Panc1 (cell line): ENCODE measurements at places on chromosomes 4 and X. TPM values are rescaled to one million over a fixed set of nuclear protein-coding genes. Genes with fewer than 3 reads are reported as not detected.

ALAS2 gene
- total RNA-seq: not detected

PABPC1L2A gene
- not detected for total RNA-seq

CSAG2 gene
- not detected for total RNA-seq

TMPRSS11A gene
- not detected for total RNA-seq

CSAG1 gene
- not detected for total RNA-seq

IBSP gene
- total RNA-seq: not detected

PCDH10 gene
- not detected for total RNA-seq

USP26 gene
- not detected for total RNA-seq

KLB gene
- not detected for total RNA-seq

EGFL6 gene
- total RNA-seq: not detected

TCEAL6 gene
- total RNA-seq: not detected

RNF150 gene
- 1.3 TPM for total RNA-seq

SERTM2 gene
- total RNA-seq: not detected

TEC gene
- total RNA-seq: 0.67 TPM

NUDT10 gene
- not detected for total RNA-seq

PPEF2 gene
- not detected for total RNA-seq

RNF4 gene
- total RNA-seq: 55.0 TPM

SSX2 gene
- total RNA-seq: 0.31 TPM

AFM gene
- total RNA-seq: not detected

RHOH gene
- total RNA-seq: 1.2 TPM

IL2 gene
- 0.57 TPM for total RNA-seq

PYURF gene
- 37.6 TPM for total RNA-seq

FRYL gene
- 47.5 TPM for total RNA-seq

DCLK2 gene
- 9.5 TPM for total RNA-seq

PDGFC gene
- 14.5 TPM for total RNA-seq

ZCCHC12 gene
- 0.10 TPM for total RNA-seq

EGF gene
- total RNA-seq: not detected

DCX gene
- 0.13 TPM for total RNA-seq

RAP1GDS1 gene
- 39.7 TPM for total RNA-seq

SYTL5 gene
- total RNA-seq: 0.08 TPM

RHOXF2B gene
- 0.10 TPM for total RNA-seq

CCDC120 gene
- 11.0 TPM for total RNA-seq

GAGE2A gene
- total RNA-seq: not detected

MTMR8 gene
- total RNA-seq: 1.3 TPM

NEXMIF gene
- total RNA-seq: not detected

GSX2 gene
- not detected for total RNA-seq

COMMD8 gene
- total RNA-seq: 22.0 TPM

MAP7D2 gene
- total RNA-seq: 7.6 TPM

POLN gene
- 4.3 TPM for total RNA-seq

FGF5 gene
- total RNA-seq: 1.3 TPM

SRPK3 gene
- total RNA-seq: 1.6 TPM

HSPA4L gene
- total RNA-seq: 21.5 TPM

KDR gene
- total RNA-seq: 0.18 TPM

XAGE5 gene
- total RNA-seq: not detected

SLC39A8 gene
- total RNA-seq: 1.4 TPM

SLC10A7 gene
- total RNA-seq: 1.5 TPM

KIF4A gene
- total RNA-seq: 62.6 TPM

UGT2B15 gene
- total RNA-seq: 0.13 TPM

SPOCK3 gene
- 1.4 TPM for total RNA-seq

ADAMTS3 gene
- 0.39 TPM for total RNA-seq

CD38 gene
- 0.15 TPM for total RNA-seq

MAP9 gene
- total RNA-seq: 9.8 TPM

FAM9C gene
- not detected for total RNA-seq

GPR173 gene
- 0.13 TPM for total RNA-seq

INTU gene
- total RNA-seq: 3.7 TPM
